ENCODE measurements at places on chromosomes 5 and 9. TPM values are rescaled to one million over a fixed set of nuclear protein-coding genes. Genes with fewer than 3 reads are reported as not detected.
A peak's percentile ranks its signal among the peaks of the same experiment; 100 is the strongest.

- no peak overlapping the region for H3K27ac ChIP-seq
- H3K4me3 ChIP-seq, result no peak overlapping the region
- no peaks in the 10 kb centered on the region for H3K27me3 ChIP-seq
- H3K36me3 ChIP-seq, result peaks cover 3% of the 10 kb centered on the region
- H3K4me1 ChIP-seq, result peaks cover 7% of the 10 kb centered on the region
Measured at GRCh38 chr5:127938746-127939145, 144.8 kb upstream of the SLC12A2 start.

- peaks cover 16% of the 10 kb centered on the region for H3K36me3 ChIP-seq
- peaks cover 19% of the 10 kb centered on the region for H3K4me1 ChIP-seq
- H3K4me3 ChIP-seq, result no peak within 1 kb of the TSS
- DNase-seq, result no peak
- peak within 1 kb of the TSS; percentile 14 for H3K27ac ChIP-seq
- no peaks in the 10 kb centered on the region for H3K27me3 ChIP-seq
Measured at GRCh38 chr9:123033352-123033751, at the start of gene GPR21. Gene GPR21, plus strand, starts transcription at chr9:123033667. Its CDS starts 900 bp downstream, at chr9:123034567.

Gene IL5
- total RNA-seq, result not detected

- H3K27me3 ChIP-seq, result no peaks in the 10 kb centered on the region
- peak overlapping the region; percentile 53 for H3K27ac ChIP-seq
- H3K4me1 ChIP-seq, result peaks cover 27% of the 10 kb centered on the region
- DNase-seq, result no peak
- peaks cover 5% of the 10 kb centered on the region for H3K36me3 ChIP-seq
Measured at GRCh38 chr9:127982912-127983311, 2.1 kb upstream of the EEIG1 start.

DNA sequence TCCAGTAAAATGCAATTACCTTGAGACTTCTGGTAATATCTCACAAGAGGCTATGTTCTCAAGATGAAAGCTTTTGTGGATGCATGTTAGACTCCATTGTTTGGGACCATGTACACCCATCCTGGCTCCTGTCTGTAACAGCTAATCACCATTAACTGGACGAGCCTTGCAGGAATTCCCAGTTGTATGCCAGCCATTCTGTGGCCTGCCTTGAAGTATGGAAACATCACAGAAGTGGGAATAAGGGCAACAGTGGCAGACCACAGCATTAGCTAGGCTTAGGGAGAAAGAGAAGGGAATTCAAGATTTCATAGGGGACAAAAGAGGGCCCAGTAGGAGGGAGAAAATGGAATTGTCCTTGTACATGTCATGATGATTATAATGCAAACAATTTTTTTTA is 79.0 kb downstream of the RORB start:
- no peak for DNase-seq
- no peaks in the 10 kb centered on the region for H3K36me3 ChIP-seq
- peaks cover 5% of the 10 kb centered on the region for H3K27me3 ChIP-seq

DNA sequence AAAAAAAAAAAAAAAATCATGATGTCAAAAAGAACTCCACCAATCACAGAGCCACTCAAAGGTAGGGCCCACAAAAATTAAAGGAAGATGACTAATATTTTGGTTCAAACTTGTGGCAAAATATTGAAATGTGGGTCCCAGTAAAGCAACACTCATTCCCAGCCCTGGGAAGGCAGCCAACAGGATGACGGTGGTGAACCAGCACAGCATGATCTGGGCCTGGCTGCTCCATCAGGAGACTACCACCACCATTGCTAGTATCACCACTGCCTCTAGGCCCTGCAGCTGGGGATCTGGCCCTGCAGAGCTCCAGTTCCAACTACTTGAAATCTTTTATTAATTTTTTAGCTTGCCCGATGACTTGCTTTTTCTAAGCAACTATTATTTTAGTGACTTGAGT is 206.8 kb upstream of the ITGA1 start:
- peaks cover 14% of the 10 kb centered on the region for H3K27me3 ChIP-seq
- no peaks in the 10 kb centered on the region for H3K4me1 ChIP-seq
- H3K36me3 ChIP-seq, result no peaks in the 10 kb centered on the region
- DNase-seq, result no peak

Gene NUTM2G
- total RNA-seq, result not detected
